ENCODE measurements at places on chromosomes 3 and 15.

- DNase-seq: no peak
Observed at GRCh38 chr3:7536921-7537320, 676.0 kb downstream of the GRM7 start.

DNA sequence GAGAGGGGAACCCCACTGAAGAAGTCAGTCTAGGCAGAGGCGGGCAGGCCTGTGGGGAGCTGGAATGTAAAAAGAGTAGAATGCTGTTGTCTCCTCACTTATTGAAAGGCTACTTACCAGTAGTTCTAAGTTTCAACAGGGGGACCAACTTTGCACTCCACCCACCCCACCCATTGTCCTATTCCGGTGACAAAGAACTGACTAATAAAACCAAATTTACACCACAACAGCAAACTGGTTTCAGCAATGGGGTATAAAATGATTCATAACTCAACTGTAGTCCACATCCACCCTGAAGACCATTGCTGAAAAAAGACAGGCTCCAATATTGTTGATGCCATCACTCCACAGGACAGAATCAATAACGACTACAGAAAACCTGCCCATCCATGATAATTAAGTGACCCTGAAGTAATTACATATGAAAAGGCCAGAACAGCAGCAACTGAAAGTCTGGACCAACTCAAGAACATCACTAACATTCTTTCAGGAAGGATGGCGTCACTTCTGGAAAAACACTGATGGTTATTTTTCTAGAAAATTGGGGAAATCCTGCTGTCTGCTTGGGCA, 80.2 kb downstream of the ABI3BP start:
- DNase-seq: no peak

GRCh38 chr3:136632625-136633081, 119.5 kb downstream of the STAG1 start:
- DNase-seq: no peak

GRCh38 chr15:32941823-32942222, 224.0 kb downstream of the GREM1 start:
- DNase-seq: no peak

- no peak for DNase-seq
Observed at GRCh38 chr3:13210221-13210975, 137.2 kb upstream of the IQSEC1 start.

DNA sequence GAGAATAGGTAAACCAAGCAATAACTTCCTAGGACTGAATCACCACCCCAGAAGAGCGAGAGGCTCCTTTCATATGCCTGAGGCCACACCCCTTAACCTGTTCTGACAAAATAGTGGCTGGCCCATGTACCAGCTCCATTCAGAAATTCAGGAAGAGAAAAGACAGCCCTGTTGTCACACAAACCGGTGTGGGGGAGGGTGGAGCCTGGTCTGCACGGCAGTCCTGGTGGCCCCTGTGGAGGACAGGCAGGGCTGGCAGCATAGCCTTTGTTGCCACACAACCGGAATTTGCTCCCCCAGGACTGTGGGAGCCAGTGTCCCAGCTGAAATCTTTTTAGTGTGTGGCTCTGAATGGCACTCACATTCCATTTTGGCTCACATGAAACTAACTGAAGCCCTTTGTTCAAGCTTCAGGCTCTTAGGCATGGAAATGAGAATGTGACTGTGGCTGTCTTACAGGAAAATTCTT, 23.8 kb downstream of the RLBP1 start:
- DNase-seq: no peak

GRCh38 chr3:182760576-182761164, 32.6 kb upstream of the ATP11B start:
- DNase-seq: no peak

GRCh38 chr3:187767266-187768012, 22.2 kb upstream of the BCL6 start:
- DNase-seq: no peak

GRCh38 chr15:39118510-39118909, 462.4 kb upstream of the THBS1 start:
- DNase-seq: no peak

- DNase-seq: no peak
Observed at GRCh38 chr3:23112491-23112890, 90.6 kb upstream of the UBE2E2 start.

All from NCI-H1694 treated with DMSO at 0.1 percent for 48 hours (cell line).